Cerebellum (tissue), 4 donors: ENCODE measurements at places on chromosomes 11 and 22. TPM values are rescaled to one million over a fixed set of nuclear protein-coding genes. Genes with fewer than 3 reads are reported as not detected.

The FAM181B gene
- 8.7 TPM for total RNA-seq

The PKNOX2 gene
- total RNA-seq, result 6.4 TPM

The OR4B1 gene
- total RNA-seq, result not detected

The FIBIN gene
- 13.4 TPM for total RNA-seq

The GPHA2 gene
- not detected for total RNA-seq

The APOBEC3H gene
- total RNA-seq, result not detected

The APOL4 gene
- 11.3 TPM for total RNA-seq

The POTEH gene
- not detected for total RNA-seq

The PNPLA5 gene
- total RNA-seq, result not detected

The DRD4 gene
- 0.64 TPM for total RNA-seq

The CHRM4 gene
- 2.6 TPM for total RNA-seq

The CCND1 gene
- 20.8 TPM for total RNA-seq

The NCAM1 gene
- 421 TPM for total RNA-seq

The SOX6 gene
- 33.4 TPM for total RNA-seq

The PYGM gene
- 1.1 TPM for total RNA-seq

The PGM2L1 gene
- total RNA-seq, result 72.8 TPM

The OR56A1 gene
- total RNA-seq, result 0.27 TPM

The INPP5J gene
- 0.73 TPM for total RNA-seq

The RAG2 gene
- total RNA-seq, result not detected

The KRTAP5-10 gene
- total RNA-seq, result not detected

The TPP1 gene
- total RNA-seq, result 19.1 TPM

The XKR3 gene
- not detected for total RNA-seq

The RASGRP2 gene
- total RNA-seq, result 17.5 TPM

The PHF21B gene
- total RNA-seq, result 21.9 TPM

The CRYBA4 gene
- total RNA-seq, result not detected

The UPK3A gene
- not detected for total RNA-seq

The PLAAT2 gene
- not detected for total RNA-seq

The ELMOD1 gene
- 47.8 TPM for total RNA-seq

The WNT7B gene
- 39.7 TPM for total RNA-seq

The RTN4R gene
- total RNA-seq, result 8.0 TPM

The CADM1 gene
- total RNA-seq, result 147 TPM

The DDI1 gene
- not detected for total RNA-seq

The MPEG1 gene
- total RNA-seq, result 2.3 TPM

The OR52N4 gene
- total RNA-seq, result not detected

The IFITM10 gene
- 4.5 TPM for total RNA-seq

The MS4A7 gene
- total RNA-seq, result 3.5 TPM

The CNTF gene
- 3.7 TPM for total RNA-seq

The EED gene
- 34.3 TPM for total RNA-seq

The OR51B4 gene
- total RNA-seq, result 0.36 TPM

The MS4A12 gene
- not detected for total RNA-seq

The MUC5B gene
- total RNA-seq, result 0.18 TPM

The ESAM gene
- 6.4 TPM for total RNA-seq

The CEND1 gene
- 6.3 TPM for total RNA-seq

The CALCA gene
- 3.1 TPM for total RNA-seq

The ALDH3B1 gene
- 0.82 TPM for total RNA-seq

The MOGAT2 gene
- 0.27 TPM for total RNA-seq

The PRG3 gene
- total RNA-seq, result not detected

The TIMP3 gene
- total RNA-seq, result 26.7 TPM

The OR5D14 gene
- not detected for total RNA-seq

The PPP6R2 gene
- 49.8 TPM for total RNA-seq

The MIOX gene
- total RNA-seq, result not detected

The SCUBE2 gene
- total RNA-seq, result 26.9 TPM

The SEPTIN5 gene
- 111 TPM for total RNA-seq

The LUZP2 gene
- total RNA-seq, result 45.9 TPM

The ZFPL1 gene
- 12.1 TPM for total RNA-seq

The CHEK1 gene
- 25.7 TPM for total RNA-seq
